ENCODE measurements at places on chromosomes 2 and 18.
A peak's percentile ranks its signal among the peaks of the same experiment; 100 is the strongest.

DNA sequence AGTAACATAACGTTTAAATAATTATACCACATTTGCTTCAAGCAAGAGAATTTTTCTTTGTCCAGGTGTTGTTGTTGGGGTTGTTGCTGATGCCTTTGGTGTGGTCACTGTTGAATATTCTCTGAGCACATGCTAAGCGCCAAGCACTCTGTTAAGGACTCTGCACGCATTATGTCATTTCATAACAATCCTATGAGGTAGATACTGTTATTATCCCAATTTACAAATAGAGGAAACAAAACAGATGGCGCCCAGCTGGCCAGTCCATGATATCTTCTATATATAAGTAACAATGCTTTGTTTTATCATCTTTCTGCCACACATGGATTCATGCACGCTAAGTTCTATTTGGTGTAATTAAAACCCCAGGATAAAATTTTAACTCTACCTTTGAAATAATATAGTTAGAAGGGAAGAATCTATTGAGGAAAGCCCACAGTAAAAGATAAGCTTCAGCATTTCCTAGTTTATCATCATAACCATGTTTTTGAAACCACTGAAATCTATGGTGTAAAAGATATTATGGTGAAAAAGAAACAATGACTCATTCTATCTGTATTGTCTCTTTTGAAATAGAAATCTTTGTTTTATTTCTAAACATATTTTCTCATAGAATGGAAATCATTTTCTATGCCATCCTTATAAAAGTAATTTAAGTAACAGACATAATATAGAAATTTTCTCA lies 199.7 kb downstream of the PID1 start:
- DNase-seq: no peak

DNA sequence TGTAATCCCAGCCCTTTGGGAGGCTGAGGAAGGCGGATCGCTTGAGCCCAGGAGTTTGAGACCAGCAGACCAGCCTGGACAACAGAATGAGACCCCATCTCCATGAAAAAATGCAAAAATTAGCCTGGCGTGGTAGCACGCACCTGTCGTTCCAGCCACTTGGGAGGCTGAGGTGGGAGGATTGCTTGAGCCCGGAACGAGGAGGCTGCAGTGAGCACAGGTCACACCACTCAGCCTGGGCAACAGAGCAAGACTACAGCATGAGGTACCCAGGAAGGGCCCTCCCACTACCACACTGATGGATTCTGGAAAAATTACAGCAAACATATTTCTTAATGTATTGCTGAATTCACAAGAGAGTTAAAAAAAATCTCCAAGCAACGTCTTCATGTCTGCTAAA lies 56.3 kb upstream of the HPCAL1 start:
- no peak for DNase-seq

- DNase-seq: no peak
These were observed 520 bp downstream of the GLS start for GRCh38 chr2:190881084-190881597.

DNA sequence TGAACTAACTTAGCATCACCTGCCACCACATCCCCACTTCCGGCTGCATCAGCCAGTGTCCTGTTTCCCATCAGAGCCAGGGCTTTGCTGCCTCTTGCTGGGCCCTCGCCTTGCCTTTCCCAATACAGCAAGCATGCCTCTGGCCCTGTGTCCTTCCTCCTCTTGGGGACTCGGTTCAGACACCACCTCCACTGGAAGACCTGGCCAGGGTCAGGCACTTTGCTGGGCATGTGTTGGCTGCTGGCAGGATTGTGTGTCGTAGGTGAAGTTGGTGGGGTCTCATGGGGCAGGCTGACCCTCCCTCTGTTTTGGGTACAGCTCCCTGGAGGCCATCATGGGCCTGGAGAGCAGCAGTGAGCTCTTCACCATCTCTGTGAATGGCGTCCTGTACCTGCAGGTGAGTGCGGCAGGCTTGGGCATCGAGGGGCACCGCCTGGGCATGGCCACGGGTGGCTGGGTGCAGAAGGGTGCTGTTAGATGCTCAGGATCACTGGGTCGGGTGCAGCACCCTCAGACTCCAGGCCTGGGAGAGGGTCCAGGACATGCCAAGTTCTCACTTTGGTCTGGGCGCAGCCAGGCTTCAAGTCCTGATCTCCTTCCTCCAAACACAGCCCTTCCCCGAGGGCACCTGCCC lies 6.6 kb downstream of the ERFE start:
- no peak for DNase-seq

- no peak for DNase-seq
These were observed 289.4 kb downstream of the MTX2 start for GRCh38 chr2:176558574-176559140.

- peak; percentile 6 for DNase-seq
These were observed 368.4 kb downstream of the MTX2 start for GRCh38 chr2:176637486-176638166.

DNA sequence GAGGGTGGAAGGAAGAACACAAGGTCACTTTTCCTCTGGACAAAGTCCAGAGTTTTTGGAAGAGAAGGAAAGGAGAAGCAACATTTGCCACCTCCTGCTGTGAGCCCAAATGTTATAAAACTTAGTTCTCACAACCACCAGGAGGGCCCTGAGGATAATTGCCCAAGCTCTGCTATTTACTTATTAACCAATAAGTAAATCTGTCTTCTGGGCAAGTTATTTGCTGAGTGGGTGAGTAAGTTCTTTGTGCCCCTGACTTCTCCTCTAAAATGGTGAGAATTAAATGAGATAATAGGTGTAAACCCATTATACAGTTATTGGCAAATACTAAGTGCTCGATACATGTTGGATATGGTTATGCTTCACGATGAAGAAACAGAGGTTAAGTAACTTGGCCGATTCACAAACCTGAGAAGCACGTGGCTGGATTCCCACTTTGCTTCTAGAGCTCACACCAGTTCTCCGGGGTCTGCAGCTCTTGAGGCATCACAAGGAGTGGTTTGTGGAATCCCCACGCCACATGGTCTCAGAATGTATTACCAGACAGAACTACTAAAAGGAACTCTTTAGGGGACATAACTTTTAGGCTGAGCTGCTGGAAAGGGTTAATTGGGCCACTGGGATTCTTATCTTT lies 164.1 kb downstream of the MYCN start:
- no peak for DNase-seq

DNA sequence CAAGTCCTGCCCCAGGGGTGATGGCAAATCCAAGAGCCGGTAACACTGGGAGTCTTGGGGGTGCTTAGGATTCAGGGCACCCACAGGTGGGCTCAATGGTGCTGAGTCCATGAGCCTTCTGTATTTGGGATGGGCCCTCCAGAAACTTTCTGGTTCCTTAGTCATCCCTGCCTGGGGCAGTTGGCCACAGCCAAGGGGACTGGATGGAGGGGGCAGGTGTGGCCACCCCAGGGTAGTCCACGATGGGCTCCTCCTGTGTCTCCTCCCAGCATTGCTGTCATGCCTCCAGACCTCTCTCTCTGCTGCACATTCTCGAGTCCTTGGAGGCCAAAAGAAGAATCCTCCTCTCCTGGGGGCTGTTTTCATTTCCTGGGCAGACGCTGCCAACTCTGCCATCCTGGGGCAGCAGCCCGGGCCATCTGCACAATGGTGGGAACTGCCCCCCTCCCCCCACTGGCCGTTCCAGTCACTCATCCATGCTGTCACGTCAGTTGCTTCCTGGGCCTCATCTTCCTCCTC lies 158.0 kb upstream of the TWIST2 start:
- no peak for DNase-seq

GRCh38 chr2:29025711-29026110 lies 44.6 kb downstream of the TOGARAM2 start:
- no peak for DNase-seq

DNA sequence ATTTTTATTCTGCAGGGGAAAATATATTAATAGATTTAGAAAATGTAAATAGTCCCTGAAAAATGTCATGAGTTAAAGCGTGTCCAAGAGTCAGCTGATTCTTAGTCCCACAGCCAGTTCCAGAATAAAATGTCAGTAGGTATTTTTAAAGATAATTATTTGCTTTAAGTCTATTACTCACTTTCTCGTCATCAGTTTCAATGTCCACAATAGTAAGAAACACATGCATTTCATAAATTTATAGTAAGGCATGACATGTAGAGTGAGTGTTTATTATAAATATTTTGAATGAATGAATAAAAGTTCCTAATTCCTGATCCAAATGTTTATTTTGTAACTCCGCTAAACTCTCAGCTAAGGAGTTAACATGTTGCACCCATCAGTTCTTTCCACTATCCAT lies 1044.0 kb upstream of the PIK3C3 start:
- DNase-seq: no peak

GRCh38 chr2:34365932-34366331 lies 766.8 kb upstream of the FAM98A start:
- DNase-seq: no peak

- DNase-seq: no peak
These were observed 488.7 kb upstream of the ID2 start for GRCh38 chr2:8193146-8193545.

GRCh38 chr18:13616525-13617035 lies 109.8 kb downstream of the FAM210A start:
- no peak for DNase-seq

- no peak for DNase-seq
These were observed 34.3 kb downstream of the CCDC68 start for GRCh38 chr18:54924948-54925347.

- no peak for DNase-seq
These were observed 96.0 kb downstream of the SOS1 start for GRCh38 chr2:39024833-39025232.

GRCh38 chr18:77063260-77063659 lies 69.3 kb downstream of the MBP start:
- DNase-seq: peak; percentile 81

GRCh38 chr2:68742626-68743415 lies 8.2 kb downstream of the ARHGAP25 start:
- DNase-seq: peak; percentile 1

- no peak for DNase-seq
These were observed 1053.5 kb upstream of the CELF4 start for GRCh38 chr18:38619129-38619528.

DNA sequence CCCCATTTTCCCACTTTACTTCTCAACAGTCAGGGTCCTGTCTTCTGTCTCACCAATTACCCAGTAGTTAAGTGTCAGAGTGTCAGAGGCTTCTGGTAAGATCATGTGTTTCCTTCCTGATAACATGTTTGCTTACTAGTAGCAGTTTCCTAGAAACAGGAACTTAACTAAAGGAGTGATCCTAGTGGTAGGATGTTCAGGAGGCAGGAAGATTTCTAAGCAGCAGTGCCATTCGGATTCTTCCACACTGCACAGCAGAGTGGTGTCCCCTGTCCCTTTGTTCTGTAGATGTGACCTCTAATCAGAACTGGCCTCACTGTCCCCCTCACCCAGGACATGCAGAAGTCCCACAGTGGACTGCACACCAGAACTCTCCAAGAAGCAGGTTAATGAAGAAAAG lies 221.8 kb upstream of the OSR1 start:
- no peak for DNase-seq

DNA sequence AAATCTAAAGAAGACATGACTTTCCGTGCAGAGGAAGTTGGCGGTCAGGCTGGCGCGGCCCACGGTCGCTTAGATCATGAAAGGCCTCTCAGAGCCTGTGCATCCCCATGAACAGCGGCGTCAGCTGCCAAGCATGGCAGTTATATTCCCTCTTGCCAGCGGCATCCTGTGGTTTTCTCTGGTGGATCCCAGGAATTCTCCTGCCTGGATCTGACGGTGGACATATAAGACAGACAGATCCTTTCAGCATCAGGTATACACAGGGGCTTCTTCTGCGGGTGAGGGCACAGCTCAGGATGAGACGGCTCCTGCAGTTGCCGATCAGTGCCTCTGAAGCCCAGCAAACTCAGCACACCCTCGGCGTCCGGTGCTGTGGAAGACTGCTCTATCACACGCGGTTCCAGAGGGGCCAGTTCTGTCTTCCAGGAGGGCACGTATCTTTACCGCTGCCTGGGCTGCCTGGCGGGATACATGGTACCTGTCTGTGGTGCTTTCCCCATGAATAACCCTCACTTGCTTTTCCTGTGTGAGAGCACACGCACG lies 157.8 kb downstream of the LDLRAD4 start:
- peak; percentile 48 for DNase-seq

- DNase-seq: no peak
These were observed 322.6 kb downstream of the ASXL3 start for GRCh38 chr18:33900638-33901037.

- peak; percentile 38 for DNase-seq
These were observed 74.9 kb downstream of the LONRF2 start for GRCh38 chr2:100247256-100248043.

- DNase-seq: peak; percentile 68
These were observed 13.1 kb downstream of the DAW1 start for GRCh38 chr2:227884511-227884947.

DNA sequence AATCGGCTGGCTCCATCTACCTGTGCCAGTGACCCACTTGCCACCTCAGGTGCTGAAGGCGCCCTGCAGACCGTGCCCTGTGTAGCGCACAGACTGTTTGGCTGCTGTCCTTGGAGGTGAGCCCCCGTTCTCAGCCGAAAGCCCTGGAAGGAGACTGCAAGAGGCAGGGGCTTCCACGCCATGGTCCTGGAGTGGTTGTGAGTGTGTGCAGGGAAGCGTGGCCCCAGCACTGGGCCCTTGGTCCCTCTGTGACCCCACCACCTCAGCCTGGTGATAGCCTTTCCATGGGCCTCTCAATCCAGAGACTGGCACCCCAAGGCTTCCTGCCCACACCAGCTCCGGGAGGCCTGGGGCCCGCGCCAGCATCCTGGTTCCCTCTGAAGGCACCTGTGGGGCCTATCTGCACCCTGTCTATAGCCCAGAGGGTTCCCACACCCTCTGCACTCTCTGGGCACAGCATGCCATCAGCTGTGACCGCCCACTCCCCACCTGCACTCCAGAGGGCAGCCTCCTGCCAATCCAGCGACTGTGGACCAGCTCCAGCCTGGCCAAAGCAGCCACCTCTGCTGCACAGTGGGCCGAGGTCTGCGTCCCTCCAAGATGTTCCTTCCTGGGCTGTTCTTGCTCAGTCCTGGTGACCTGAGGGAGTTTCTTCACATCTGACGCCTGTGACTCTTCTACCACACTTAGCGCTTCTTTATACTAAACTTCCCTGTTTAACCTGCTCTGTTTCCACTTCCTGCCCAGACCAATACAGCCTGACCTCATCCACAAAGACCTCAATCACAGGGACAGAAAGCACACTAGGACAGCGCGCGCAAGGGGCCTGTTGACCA lies 109.5 kb downstream of the EIPR1 start:
- DNase-seq: no peak

DNA sequence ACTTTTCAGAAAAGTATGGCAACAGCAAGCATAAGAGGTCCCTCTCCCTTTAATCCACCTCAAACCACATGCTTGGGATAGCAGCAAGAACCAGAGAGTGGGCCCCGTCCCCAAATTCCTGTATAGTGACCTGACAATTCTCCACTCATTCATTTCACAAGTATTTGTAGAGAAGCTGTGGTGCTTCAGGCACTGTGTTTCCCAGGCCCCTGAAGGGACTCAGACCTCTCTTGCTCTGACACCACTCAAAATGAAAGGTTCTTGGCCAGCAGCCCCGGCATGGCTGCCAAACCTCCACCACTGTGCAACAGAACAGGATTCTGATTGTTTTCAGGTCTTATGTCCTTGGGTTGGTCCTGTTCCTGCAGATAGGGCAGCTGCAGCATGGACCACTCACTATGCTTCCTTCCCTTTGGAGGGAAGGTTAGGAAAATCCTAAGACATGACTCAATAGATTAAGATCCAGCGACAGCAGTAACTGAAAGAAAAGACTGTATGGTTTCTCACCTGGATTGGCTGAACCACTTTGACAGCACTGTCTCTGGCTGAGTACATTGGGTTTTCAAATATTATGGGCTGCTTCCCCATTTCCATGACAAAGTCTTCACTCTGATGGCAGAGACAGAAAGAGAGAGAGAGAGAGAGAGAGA lies 67.6 kb downstream of the DHRS9 start:
- no peak for DNase-seq

Data from activated naive CD8-positive, alpha-beta T cell treated with anti-CD3 and anti-CD28 coated beads, Interleukin-2, amount 50 U/mL, for 24 hours (primary cell).